ENCODE measurements at places on chromosomes 5 and 9.

- no peak for DNase-seq
Observed at GRCh38 chr5:109739741-109740728, 50.3 kb downstream of the MAN2A1 start.

- no peak for DNase-seq
Observed at GRCh38 chr5:135472141-135472540, 20.0 kb upstream of the TIFAB start.

DNA sequence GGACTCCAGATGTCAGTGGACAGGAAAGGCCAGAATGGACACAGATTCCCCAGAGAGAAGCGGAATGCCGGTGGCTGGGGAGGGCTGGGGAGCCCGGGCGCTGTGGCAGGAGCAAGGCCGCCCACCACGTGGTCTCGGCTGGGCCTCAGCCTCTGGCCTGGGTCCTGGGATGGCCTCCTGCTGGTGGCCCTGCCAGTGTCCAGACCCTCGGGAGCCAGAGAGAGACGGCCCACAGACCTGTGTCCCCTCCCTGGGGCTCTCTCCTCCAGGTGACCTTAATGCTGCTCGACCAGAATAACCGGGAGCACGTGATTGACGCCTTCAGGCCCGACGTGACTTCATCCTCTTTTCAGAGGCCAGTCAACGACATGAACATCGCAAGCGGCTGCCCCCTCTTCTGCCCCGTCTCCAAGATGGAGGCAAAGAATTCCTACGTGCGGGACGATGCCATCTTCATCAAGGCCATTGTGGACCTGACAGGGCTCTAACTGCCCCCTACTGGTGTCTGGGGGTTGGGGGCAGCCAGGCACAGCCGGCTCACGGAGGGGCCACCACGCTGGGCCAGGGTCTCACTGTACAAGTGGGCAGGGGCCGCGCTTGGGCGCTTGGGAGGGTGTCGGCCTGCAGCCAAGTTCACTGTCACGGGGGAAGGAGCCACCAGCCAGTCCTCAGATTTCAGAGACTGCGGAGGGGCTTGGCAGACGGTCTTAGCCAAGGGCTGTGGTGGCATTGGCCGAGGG, 19.0 kb downstream of the FBXW5 start:
- no peak for DNase-seq

DNA sequence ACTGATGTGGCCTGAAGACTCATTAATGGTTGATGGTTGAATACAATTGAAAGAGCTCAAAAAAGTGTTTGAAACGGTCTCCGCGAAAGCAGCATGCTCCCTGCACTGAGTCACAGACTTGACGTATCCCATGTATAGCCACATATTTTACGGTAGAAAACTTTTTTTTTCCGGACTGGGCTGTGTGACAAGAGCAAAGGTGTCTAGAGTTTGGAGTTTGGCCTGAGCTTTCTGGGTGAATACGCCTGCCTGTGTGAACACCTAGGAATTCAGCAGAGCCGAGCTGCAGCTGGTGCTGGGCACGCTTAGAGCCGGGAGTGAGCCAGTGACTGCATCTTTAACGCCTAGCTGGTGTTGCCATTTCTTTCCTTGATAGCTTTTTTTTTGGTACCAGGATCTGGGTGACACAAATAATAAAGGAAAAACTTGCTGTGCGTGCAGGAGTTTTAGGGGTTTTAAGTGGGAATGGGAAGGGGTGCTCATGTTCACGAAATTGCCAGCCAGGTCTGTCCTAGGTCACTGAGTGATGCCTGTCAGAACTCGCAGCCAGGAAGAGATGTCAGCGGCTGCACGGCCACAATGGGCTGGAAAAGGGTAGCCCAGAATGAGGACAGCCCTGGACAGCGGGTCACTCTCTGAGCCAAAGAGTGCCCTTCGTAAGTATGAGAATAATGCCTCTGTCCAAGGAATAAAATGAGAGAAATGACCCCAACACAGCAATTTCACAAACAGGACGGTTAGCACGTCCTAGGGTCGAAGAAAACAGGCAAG, 51.7 kb downstream of the PSMB7 start:
- no peak for DNase-seq

DNA sequence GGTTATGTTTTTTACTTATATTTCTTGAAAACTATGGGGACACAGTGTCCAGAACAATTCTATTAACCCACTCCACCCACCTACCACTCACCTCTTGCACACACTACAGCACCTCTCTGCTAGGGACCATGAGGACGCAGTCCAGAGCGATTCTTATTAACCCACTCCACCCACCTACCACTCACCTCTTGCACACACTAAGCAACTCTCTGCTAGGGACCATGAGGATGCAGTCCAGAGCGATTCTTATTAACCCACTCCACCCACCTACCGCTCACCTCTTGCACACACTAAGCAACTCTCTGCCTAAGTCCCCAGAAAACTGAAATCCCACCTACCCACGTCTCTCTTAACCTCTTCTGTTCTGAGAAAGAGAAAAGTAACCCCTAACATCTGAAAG, 2.2 kb upstream of the SHROOM1 start:
- DNase-seq, result no peak

DNA sequence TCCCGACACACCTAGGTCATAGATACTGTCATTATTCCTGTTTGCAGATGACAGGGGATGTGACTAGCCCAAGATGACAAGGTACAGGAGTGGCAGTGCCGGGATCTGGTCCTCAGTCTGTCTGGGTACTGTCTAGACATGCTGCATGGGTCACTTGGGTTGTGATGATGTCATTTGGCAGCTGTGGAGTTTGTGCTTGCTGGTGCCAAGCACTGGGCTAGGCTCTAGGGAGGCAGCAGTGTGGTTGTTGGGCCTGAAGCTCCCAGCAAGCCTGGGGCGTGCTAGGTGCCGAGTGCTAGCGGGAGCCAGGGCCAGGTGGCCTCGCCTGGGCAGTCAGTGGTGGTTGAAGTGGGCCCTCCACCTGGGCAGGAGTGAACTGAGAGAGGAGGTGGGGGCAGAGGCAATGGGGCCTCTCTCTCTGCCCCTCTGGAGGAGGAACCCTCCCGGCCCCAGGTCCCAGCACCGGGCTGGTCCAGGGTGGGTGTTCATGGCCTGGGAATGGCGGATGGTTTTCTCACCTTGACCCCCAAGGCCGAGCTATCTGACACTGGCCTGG, 8.8 kb upstream of the ASB6 start:
- DNase-seq, result no peak

DNA sequence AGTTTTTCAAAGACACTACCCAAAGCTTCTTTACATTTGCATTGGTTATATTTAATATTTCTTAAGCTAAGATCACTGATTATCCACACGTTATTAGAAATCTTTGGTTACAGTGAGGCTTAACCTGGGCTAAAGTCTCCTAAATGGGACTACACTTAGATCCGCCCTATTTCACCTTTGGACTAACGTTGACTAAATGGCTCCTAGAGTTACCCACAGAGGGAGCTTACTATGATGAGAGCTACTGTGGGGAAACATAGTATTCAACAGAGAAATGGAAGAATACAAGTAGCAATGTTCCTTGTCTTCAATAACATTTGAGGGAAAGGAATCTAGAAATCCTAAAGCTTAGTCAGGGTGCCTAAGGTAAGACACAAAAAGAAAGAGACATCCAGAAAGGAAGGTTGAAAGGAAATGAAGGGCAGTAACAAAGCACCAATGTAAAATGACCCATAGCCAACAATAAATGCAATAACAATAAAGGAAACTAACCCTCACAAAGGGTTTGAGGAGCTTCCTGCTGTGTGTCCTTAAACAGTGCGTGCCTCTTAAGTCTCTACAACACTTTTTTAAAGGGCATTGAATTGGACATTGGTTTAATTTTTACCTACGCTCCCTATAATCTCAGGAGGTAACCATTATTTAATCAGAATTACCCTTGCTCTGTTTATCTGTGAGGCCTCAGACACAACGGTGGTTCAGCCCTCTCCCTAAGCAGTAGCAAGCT, 217.1 kb downstream of the PJA2 start:
- no peak for DNase-seq

DNA sequence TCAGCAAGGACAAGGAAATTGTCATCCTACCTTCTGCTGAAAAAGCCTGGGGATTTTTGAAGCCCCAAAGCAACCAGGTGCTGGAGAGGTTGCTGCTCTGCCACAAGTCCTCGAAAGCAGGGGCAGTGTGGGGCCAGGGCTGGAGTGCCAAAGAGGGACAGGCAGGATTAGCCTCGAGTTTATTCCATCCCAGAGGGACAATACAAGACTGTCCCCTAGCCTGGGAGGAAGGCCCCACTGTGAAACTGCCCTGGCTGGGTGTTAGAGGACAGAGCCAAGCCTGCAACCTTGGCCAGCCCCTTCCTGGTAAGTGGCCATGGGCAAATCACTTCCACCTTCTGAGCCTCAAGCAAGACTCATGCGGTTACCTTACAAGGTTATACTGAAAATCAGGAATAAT, 55.1 kb downstream of the WHRN start:
- no peak for DNase-seq

All from progenitor cell of endocrine pancreas (in vitro differentiated cells).